ENCODE measurements at places on chromosomes 1 and 21.

- no peak for DNase-seq
Measured at GRCh38 chr1:63883494-63884235, 109.8 kb downstream of the ROR1 start.

DNA sequence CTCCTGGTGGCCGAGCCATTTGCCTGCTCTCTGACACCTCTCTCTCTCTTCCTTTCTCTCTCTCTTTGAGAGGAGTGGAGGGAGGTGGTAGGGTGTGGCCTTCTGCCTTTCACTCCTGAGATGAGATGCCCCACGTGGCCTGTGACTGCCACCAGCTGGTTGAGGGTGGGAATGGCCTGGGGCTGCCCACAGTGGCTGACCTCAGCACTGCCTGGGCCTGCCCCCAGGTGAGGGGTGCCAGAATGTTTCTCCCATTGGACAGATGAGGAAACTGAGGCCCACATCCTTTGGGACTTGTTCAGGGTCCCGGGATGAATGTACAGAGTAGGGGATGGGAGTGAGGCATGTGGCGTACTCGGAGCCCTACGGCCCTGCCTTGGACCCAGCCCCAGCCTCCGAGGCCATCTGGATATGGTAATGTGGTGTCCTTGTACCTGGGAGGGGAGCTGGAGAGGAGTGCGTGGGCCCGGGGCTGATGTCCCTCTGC lies 12.7 kb upstream of the C1orf167 start:
- DNase-seq, result peak; percentile 75

DNA sequence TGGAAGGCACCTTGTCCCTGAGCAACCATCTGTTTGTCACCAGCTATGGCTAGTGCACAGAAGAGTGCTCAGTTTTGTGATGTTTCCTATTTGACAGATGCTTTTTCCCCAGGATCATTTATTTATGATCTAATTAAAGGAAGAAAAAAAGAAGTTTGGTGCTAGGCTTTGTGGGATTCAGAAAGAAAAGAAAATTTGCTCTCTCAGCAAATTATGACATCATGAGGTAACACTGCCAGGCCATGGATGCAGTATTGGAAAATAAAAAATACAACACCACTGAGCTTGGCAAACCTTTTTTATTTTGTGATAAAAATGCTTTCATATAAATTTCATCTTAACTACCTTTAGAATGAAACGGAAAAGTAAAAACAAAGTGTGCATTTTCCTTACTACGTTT lies 15.5 kb upstream of the ADAM30 start:
- DNase-seq, result no peak

GRCh38 chr1:45827256-45827655 lies 23.8 kb downstream of the MAST2 start:
- no peak for DNase-seq

GRCh38 chr1:24481843-24482610 lies 20.6 kb upstream of the RCAN3 start:
- no peak for DNase-seq

DNA sequence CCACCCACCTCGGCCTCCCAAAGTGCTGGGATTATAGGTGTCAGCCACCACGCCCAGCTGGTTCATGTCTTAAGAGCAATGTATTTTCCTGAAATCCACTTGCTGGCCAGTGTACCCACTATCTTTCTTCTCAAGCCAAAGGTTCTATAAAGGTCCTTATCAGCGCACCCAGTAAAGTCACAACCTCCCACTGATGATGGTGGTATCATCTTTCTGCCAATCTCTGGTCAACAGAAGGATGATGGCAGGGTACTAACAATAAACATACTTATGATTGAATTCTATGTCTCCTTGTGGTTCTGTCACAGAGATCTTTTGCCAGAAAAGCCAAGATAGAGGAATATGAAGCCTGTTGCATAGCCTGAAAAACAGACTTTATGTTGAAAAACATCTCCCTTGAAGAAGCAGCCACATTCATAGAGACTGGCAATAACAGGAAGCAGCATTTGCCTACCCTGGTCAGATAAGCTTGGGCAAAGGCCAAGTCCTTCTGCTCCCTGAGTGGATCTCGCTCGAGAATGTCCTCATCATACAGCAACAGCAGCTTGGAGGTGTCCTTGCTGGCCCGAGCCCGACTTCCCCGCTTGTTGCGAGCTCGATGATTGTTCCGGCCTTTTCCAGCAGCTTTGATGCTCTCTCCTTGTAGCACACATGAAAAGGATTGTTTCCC lies 73.0 kb downstream of the DAP3 start:
- no peak for DNase-seq

Measured in frontal cortex (tissue), 4 donors.